ENCODE measurements at places on chromosomes 7 and 10.

DNA sequence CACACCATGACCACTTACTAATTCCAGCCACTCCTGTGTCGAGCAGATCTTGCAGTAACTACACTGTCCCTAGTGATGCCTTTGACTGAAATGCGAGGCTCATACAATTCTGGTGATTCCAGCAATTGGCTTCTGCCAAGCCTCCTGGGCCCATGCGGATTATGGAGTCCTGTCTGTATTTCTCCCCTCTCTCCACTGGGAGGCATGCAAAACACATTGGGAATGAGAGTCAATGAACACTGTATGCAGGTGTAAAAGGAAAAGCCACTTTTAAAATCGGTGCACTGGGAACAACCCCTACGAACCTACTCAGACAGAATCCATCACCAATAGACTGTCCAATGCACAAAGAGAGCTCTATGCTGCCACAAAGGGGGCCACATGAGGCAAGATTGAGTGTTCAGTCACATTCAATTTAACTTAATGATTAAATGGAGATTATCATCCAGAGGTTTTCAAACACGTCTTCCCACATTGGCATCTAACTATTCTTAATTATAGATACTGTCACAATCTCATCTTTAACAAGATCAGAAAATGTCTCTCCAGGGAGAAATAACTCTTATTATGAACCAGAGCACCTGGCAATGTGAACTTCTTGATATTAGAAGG, 550.6 kb downstream of the GLRX3 start:
- no peak for DNase-seq

DNA sequence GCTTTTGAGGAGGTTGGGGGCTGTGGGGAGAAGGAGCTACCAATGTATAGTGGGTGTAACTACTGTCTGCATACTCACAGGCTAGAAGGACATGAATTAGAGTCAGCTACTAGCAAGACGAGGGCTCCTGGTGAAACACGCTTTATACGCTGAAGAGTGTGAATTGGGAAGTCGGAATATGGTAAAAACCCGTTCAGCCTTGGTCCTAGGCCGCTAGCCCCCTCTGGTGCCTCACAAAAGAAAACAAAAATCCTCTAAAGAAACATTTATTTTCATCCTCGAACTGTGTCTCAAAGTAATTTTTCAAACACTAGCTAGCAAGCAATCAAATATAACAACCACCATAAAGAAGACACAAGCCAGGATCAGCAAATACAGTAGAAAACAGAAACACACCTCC, 338.1 kb upstream of the SEMA3C start:
- DNase-seq: no peak

DNA sequence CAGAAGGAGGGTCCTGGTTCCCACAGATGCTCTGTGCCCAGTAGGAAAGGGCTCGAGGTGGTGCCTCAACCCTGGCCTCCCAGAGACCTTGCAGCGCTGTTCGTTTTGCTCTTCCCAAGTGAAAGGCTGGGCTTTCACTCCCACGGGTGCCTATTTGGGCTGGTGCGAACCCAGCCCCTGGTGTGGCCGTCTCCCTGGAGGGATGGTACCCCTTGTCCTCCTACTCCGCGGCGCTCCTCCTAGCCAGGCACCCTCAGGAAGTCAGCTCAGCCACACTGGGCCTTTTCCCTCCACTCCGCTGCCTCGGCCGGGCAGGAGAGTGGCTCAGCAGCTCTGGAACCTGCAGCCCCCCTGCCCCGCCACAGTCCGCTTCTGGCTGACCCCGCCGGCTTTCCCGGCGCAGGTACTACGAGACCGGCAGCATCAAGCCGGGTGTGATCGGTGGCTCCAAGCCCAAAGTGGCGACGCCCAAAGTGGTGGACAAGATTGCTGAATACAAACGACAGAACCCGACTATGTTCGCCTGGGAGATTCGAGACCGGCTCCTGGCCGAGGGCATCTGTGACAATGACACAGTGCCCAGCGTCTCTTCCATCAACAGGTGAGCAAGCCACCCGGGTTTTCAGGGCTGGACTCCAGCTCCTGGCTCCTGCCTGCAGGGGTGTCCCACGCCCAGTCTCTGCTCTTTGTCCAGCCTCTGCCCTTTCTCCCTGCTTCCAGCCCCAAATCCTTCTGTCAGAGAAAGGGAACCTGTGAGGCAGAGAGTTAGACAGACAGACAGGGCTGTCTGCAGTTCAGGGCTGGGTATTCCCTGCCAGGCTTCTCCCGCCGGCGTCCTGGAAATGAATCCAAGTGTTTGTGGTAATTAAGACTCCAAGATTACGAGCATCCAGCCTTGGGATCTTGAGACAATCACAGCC, 5.2 kb downstream of the PAX2 start:
- no peak for DNase-seq

DNA sequence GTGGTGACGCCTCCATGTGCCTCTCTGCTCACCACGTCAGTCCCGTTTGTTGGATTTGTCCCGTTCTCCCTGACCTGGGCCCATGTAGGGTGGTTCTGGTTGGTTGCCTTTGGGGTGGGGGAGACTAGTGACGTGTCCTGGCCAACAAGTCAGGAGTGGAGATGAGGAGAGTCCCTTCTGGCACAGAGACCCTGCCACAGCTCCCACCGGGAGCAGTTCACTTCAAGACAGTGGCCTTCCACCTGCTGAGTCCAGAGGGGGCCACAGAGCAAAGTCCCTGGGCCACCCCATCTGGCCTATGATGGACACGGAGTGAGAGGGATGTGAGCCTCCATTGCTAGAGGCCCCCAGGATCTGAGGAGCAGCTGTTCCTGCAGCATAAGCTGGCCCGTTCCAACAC, 405.6 kb downstream of the TCERG1L start:
- DNase-seq: no peak

DNA sequence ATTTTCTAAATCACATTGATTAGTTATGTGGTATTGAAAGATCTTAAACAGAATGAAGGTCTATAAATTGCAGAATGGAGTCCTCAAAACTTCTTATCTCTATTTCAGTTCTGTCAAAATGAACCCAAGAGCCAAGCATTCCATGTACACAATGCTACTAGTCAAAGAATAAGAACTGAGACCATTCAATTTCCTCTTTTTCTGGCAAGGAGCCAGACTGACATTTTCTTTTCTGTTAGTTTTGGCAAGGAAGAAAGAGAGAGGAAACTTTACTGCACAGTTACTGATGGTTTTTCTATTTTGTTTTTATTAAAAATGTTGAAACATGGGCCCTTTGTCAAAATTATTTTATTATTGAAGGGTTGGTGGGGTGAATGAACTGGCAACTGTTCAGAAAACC, 181.8 kb upstream of the FERD3L start:
- no peak for DNase-seq

DNA sequence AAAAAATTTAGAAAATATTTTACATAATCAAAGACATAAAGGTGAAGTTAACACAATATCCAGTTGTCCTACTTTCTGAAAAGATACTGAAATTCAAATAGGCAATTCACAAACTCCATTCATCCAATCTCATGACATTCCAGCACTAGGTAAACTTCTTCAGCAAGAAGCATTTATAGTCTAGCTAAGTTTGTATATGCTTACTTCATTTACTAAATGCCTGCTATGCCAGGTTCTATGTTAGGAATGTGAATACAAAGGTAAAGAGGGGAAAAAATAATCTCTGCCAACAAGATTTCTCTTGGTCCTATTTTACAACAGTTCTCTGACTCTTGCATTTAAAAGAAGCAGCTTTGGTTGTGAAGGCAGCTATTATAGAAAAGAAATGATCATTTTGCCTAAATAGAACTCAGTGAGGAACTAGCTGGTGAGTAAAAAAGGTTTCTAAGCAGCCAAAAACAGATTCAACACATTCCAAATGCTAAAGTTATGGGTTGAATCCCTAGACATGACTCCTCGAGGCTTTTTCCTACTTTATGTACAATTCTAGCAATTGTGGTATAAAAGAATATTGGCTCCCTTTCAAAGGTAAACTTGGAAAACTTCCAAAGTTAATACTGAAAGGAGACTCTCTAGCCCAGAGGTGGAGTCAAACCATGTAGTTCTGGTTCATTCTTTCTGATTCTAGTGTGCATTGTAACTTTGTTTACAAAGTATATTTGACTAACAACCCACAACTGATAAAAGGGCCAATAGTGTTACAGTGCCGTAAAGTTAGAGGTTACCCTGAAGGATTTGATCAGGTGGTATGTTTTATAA, 30.9 kb upstream of the KLHL7 start:
- DNase-seq: no peak

DNA sequence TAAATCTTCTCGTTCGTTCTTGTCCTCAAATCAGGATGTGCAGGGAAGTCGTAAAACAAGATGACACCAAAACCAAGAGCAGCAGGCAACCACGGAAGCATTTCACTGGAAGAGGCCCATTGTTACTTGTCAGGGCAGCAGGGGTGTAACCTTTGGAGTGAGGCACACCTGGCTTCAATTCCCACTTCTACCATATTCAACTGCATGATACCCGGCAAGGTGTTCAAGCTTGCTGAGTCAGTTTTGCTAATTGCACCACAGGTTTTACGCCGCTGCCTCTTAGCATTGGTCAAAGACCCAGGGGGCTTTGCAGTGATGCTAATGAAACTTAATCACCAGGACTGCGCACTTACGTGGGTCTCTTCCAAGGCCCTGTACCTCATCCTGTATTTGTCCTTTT, 50.0 kb upstream of the PTER start:
- no peak for DNase-seq

GRCh38 chr10:130022511-130023299, 58.6 kb upstream of the EBF3 start:
- DNase-seq: no peak

GRCh38 chr7:101111261-101111660, 15.6 kb upstream of the SERPINE1 start:
- DNase-seq: no peak

GRCh38 chr7:26188206-26188956, 12.2 kb downstream of the HNRNPA2B1 start:
- no peak for DNase-seq

DNA sequence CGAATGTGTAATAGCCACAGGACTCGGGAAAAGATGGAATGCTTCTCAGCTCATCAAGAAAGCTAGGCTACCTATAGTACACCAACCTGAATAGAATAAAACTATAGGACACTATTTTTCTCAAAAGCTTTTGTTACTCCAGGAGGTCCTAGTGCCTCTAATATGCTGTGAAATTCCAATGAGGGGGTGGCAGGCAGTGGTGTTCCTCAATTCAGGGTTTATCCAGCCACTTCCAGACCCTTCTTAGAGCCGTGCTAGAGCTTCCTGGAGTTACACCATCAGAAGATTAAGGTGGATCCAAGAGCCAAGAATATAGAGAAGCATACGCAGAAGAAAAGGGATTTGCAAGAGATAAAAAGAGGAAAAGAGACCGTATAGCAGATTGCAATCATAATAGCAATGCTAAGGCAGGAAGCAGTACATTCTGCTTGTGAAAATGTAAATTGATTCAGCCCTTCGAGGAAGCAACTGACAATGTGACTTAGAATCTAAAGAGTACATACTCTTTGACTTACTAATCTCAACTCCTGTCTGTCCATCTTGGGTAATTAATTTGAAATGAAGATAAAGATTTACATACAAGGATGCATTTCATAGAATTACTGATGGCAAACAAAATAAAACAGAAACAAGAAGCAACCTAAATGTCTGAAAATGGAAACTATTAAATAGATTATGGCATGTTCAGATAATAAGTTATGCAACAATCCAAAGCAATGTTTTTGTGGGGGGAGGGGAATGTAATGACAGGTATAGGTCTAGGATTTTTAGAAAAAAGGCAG, 2.1 kb downstream of the ST8SIA6 start:
- no peak for DNase-seq

- DNase-seq: no peak
Measured at GRCh38 chr7:79300573-79300972, 152.9 kb downstream of the MAGI2 start.

- DNase-seq: no peak
Measured at GRCh38 chr7:121002757-121003200, 14.3 kb downstream of the CPED1 start.

- DNase-seq: no peak
Measured at GRCh38 chr7:84123965-84124547, 70.5 kb downstream of the SEMA3A start.

- no peak for DNase-seq
Measured at GRCh38 chr10:131168238-131168875, 143.2 kb downstream of the TCERG1L start.

GRCh38 chr7:141649865-141650634, 51.9 kb downstream of the DENND11 start:
- no peak for DNase-seq

DNA sequence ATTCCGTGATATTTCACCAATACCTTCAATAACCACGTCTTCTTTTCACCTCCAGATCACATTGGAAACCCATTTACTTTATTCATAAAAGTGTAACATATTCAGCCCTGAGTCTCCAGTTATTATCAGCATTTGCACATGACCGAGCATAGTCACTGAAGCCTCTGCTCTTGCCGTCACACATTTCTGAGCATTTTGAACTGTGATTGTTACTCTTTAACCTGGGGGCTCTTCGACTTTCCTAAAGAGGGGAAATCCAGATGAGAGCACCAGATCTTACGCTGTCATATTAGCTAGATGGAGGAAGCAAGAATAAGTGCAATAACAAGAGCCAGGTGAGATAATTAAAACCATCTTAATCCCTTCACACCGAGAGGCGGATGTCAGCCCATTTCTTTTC, 260.0 kb upstream of the NRP1 start:
- no peak for DNase-seq

DNA sequence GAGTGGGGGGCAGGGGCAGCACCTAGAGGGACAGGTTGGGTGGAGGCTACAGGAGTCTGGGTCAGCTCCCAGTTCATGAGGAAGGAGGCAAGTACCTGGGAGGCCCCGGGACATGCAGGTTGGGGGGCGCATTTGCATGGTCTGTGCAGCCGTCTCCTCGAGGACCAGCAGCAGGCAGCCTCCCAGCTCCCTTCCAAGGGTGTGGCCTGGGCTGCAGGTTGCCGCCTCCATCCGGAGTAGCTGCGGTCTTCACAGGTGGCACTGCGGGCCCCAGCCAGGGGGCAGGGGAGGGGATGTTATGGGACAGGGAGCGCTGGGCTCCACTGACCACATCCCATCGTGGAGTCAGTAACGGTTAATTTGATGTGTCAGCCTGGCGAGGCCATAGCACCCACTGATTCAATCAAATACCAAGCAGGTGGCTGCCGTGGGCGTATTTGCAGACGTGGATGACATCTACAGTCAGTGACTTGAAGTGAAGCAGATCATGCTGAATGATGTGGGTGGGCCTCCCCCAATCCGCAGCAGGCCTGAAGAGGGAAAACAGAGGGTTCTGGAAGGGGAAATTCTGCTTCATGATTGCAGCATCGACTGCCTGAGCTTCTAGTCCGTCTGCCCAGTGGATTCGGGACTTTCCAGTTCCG, 81.6 kb downstream of the PRKAG2 start:
- DNase-seq: peak; percentile 78

DNA sequence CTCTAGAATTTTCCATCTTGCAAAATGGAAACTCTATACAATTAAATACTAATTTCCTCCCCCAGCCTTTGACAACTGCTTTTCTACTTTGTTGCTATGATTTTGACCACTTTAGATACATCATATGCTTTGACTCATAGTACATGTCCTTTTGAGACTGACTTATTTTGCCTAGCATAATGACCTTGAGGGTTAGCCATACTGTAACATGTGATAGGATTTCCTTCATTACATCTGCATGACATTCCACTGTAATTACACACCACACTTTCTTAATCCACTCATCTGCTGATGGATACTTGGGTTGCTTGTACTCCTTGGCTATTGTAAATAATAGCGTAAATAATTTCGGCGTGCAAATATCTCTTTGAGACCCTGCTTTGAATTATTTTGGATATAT, 127.7 kb downstream of the JAZF1 start:
- no peak for DNase-seq
